ENCODE measurements at places on chromosomes 12 and 14.

DNA sequence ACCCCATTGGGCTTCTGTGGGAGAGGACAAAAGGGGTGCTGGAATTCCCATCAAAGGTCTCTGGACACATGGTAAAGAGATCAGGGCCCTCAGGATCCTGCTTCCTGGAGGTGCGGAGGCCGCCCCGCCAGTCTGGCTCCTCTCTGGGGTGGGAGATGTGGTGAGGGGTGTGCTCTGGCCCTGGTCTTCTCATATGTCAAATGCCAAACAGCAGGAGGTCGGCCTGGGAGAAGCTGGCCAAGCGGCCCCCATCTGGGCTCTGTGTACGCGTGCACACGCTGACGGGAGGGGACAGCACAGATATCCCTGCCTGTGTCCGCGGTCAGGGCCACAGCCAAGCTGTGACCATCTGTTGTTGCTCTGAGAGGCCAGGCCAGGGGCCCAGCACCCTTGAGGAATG, 14.1 kb downstream of the FIGNL2 start:
- no peak for DNase-seq

- no peak for DNase-seq
Observed at GRCh38 chr14:59913187-59913586, 6.8 kb upstream of the LRRC9 start.

DNA sequence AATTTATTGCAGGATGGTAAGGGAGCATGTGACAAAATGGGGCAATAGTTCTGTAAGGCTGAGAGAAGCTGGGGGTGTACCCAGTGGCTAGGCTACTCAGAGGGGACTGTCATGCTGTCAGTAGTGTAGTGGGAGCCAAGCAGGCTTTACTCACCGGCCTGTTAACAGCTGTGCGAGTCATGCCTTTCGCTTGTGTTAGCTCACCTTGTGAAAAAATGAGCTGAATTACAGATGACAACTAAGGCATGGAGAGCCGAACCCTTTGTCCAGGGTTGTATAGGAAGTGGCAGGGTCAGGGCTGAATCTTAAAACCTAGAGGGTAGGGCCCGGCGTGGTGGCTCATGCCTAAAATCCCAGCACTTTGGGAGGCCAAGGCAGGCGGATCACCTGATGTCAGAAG, 37.9 kb downstream of the SH2B3 start:
- peak; percentile 54 for DNase-seq

DNA sequence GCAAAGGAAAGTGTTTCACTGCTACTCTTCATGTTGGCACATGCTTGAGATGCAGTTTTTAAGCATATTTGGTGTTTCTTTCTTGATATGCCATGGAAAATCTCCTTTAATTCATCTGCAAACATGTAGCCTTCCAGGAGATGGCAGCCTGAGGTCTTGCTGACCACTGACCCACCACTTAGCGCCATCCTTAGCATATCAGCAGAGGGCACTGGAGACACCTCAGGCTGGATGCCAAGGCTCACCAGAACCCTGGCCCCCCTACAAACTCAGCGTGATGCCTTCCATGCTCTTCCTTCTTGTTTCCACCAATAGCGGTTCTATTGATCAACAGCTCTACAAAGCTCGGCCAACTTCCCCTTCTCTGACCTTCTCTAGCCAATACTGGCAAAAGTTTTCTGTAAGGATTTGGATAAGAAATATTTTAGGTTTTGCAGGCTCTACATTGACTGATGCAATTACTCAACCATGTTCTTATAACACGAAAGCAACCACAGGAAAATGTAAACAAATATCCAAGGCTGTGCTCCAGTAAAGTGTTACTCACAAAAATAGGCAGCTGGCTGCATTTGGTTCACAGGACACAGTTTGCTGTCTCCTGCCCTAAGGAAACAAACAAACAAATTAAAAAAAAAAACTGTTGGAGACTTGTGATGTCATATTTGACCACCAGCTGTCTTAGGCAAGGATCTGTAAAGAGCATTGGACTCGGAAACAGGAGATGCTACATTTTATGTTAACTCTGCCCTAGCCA, 209.7 kb downstream of the SLC15A4 start:
- peak; percentile 2 for DNase-seq

- no peak for DNase-seq
Observed at GRCh38 chr12:52356762-52357580, 10.3 kb downstream of the KRT85 start.

DNA sequence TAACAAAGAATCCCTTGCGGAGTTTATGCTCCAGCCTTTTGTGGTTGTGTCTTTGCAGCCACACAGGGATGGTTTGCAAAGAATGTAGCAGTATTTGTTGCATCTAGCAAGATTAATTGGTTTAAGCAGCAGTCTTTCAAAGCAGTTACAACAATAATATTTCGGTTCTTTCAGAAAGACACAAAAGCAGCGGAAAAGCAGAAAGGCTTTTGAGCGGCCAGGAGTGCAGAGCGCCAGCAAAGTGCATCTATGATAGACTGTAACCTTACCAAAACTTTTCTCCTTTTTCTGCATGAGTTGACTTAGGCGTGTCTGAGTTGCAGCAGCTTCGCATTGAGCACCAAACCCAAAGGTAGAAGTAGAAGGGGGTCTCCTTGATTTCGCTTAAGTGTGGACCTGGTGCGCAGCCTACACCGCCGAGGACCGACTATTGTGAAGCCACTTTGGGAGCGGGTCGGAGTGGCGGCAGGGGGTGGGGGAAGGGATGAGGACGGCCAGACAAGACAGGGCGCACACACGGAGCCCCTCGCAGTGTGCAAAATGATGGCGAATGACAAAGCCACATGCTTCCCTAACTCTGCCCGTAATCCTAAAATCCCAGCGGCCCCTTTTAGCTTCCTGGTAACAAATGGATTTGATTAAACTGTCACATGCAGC, 1.2 kb downstream of the LMO3 start:
- DNase-seq: no peak

DNA sequence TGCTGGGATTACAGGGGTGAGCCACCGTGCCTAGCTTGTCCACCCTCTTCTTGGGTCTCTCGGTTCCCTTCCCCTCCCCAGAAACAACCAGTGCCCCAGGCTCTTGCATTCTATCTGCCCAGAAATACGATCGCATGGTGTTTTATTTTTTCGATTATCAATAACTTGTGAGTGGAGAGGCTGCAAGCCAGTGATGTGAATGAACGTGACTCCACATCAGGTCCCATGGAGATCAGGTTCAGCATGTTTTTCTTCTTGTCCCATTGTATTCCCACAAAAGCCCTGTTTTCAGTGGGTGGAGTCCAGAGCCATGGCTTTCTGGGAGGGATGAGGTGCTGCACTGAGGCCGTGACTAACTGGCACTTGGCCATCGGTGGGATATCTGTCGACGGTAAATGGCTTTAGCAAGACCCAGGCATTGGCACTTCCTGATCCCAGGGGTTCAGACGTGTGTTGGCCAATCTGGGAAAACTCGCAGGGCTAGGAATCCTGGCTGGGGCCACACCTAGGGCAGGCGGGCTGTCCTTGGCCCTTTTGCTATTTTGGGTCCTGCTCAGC, 12.7 kb upstream of the HNF1A start:
- no peak for DNase-seq

DNA sequence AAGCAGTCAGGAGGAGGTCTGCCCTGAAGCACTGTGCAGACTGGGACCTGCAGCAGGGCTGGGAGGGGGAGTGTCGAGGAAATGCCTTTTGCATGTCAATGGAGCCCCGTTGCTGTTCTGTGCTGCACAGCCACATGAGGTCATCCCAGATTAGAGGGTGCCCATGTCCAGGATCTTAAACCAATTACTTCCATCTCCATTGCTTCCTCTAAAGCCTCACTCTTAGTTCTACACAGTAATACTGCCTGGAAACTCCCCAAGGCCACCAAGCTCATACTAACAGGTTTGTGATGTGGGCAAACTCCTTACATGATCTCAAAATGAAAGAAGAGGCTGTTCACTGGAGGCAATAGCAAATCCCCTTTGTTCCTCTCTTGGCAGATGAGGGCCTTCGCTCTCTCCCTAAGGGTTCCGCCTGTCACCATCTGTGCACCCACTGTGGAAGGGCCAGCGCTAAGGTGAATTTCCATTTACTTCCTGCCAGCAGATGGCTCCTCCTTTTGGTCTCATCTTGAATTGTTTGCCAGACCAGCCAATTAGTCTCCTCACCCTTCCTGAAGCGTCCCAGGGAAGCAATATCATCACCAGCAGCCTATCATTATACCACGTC, 35.4 kb upstream of the LTA4H start:
- peak; percentile 20 for DNase-seq

DNA sequence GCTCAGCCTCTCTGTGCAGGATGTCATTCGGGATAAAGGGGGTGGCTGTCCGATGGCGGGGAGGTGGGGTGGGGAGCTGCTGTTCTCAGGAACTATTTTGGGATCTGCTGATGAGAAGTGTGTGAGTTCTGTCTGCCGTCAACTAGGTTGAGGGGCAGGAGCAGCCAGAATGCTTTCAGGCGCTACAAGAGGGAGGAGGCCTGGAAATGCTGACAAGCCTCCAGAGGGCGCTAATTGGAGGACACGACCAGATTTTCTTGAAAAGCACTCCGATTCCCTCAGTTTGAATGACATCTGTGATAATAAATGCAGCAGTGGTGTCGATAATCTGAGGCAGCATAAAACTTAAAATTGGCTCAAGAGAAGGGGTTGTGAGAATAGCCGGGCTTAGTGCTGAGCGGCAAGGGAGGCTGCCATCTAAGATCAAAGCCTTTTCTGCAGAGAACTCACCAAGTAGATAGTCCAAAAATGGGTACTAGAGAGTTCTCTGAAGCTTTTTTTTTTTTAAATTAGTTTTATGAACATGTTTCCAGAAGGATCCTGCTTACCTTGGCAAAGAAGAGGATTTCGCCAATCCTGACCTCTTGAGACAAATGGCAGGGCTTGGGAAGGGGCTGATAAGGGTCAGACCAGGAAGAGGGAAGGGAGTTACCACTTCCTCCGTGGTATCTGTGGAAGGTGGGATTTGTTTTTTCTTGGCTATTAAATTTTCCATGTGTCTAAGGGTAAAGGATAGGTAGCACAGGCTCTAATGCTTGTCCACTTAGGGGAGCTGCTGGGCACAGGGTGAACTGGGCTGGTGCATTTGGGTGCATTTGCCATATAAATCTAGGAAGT, 94.4 kb downstream of the CRACR2A start:
- DNase-seq: peak; percentile 28

DNA sequence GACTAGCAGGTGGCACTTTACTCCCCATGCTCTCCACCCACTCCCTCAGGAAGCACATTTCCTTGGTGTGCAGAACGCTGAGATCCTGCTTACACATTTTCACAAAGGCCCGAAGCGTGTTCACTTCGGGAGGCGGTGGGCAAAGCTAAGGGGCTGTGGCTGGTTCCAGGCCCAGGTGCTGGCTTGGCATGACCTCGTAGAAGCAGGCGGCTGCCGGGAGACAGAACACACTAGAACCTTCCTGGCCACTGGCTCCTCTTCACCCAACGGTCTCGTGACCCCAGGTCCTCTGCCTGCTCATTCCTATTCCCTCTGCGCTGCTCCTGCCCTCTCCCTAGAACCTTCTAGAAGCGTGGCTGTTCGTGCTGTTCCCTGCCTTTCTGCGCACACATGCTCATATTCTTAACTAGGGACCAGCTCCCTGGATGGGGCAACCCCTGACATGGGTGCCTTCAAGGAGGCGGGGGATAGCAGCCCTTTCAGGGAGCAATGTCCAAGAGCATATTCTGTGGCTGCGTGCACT, 43.3 kb downstream of the ATP23 start:
- no peak for DNase-seq

- DNase-seq: peak; percentile 59
Observed at GRCh38 chr14:92759300-92759678, 10.9 kb upstream of the LGMN start.

GRCh38 chr14:61034416-61035120, 53.5 kb downstream of the SLC38A6 start:
- DNase-seq: no peak

DNA sequence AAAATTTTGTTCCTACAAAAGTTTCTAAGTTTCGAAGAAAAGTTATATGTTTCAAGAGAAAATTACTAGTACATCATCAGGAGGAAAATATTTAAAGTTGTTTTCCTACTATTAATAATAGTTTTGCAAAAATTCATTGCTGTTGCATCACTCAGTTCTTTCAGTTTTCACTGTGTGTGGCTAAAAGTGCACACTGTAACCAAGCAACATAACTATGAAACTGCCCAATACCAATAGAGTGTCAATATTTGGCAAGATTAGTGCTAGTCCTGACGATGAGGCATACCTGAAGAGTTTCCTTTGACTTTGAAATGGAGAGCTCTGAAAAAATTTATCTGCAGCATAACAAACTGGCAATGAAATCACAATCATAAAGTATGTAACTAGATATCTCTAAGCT, 194.3 kb downstream of the CPNE8 start:
- DNase-seq: peak; percentile 28

GRCh38 chr12:130846369-130846768, 7.3 kb upstream of the STX2 start:
- no peak for DNase-seq

Data from fibroblast of villous mesenchyme (primary cell).